ENCODE measurements at places on chromosomes 2 and 18.
A peak's percentile ranks its signal among the peaks of the same experiment; 100 is the strongest.

DNA sequence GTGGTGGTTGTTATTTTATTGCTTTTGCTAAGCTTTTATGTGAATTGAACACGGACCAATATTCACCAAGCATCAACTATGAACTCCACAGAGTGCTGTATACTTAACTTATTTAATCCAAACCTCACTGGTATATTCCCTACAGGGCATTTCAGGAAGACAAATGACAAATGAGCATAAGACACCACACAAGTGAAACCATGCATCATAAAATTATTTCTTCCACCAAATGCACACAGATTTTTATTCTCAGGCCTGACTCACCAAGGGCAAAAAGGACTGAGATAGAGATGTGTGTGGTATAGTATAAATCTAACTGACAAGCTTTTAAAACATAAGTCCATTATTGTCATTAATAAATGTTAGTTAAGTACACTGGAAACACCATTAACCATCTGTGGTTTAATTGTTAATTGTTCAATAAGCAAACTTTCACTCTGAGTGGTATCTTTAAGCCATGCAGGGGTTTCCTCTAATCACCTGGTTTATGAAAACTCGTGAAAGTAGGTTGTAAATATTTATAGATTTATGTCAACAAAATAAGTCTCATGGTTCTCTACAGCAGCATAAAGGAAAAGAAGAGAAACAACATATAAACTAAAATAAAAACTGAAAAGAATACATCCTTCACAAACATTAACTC lies 77.6 kb upstream of the CRIM1 start:
- no peak for DNase-seq

DNA sequence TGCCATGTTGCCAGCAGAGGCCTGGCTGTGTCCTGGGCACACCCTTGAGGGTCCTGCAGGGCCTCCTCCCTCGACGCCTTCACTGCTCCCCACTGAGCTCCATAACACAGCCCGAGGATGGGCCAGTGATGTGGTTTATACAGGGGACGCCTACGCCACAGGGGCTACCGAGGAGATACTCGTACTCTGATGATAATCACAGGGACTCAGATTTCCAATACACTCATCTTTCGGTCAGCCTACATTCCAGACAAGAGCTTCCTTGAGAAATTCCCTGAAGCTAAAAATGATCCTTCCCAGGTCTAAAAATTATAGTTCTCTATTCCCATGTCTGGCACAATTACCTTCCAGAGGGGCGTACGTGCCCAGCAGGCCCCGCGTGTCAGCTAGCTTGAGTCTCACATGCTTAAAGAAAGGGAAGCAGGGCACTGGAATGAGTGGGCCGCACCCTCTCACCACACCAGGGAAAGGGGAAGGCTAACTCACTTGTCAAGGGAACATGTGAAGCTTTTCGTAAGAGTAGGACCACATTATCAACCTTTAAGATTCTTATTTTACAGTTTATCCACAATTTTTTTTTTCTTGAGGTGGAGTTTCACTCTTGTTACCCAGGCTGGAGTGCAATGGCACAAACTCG lies 159.5 kb upstream of the NDUFV2 start:
- no peak for DNase-seq

GRCh38 chr2:29900971-29901633 lies 20.3 kb downstream of the ALK start:
- DNase-seq, result no peak

GRCh38 chr2:236117861-236118269 lies 50.3 kb downstream of the GBX2 start:
- no peak for DNase-seq

DNA sequence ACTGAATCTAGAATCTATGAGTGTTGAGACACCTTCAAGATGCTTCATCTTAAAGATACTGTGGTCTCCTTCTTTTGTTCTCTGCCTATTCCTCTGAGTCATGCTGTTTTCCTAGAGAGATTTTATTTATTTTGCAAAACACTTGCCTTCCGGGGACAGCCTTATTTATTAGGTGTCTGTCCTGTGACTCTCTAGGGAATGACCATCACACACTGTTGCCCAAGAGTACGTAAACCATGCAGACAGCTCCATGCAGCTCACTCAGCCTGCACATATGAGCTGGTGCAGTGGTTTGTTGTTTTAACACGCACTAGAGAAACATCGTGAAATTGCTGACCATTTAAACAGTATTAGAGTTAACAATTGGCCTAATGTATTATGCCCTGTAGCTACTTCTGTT lies 12.4 kb upstream of the ADCYAP1 start:
- no peak for DNase-seq

DNA sequence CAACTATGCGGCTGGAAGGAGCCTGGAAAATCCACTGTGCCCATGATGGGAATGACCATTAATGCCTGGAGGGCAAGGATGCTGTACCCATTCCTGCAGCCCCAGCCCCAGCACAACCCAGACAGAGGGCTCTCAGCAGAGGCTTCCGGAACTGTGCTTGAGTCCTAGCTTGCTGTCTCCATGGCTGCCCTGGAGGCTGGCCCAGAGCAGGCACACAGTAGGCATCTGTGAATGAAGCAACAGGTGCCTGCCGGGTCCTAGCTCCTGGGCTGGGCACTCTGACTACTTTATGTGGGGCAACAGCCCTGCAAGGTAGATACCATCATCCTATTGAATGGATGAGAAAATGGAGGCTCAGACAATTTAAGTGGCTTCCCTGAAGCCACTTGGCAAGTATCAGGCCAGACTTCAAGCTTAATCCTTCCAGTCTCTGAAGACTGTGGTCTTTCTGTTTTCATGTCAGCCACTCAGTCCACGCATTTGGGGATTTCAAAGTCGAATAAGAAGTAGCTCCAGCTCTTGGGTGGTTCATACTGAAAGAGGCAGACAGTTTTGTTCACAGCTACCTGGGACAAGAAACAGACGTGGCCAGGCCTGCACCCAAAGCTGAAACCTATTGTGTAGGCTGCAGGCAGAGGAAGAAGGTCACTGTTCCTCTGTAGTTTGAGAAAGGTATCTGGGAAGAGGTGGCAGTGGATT lies 237.5 kb downstream of the ZBTB7C start:
- no peak for DNase-seq

DNA sequence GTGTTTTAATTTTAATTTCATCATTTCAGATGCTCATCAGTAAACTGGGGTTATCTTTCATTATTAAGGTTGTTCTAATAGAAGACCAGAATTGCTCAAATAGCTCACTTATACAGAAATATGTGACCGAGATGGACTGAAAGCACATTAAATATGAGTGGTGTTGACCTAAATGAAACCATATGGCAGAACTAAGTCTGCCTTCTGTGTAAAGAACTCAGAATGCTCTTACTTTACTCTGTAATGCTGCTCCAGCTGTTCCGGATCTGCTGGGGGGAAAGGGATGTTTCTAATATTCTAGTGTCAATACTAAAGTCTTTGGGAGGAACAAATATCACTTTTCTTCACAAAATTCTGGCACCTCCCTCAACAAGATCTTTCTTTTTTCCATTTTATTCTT lies 131.0 kb downstream of the DPP4 start:
- DNase-seq, result no peak

- no peak for DNase-seq
Observed at GRCh38 chr18:40222776-40223175, 1732.3 kb upstream of the PIK3C3 start.

GRCh38 chr2:197013098-197013497 lies 86.6 kb upstream of the PGAP1 start:
- DNase-seq, result no peak

- DNase-seq, result peak; percentile 4
Observed at GRCh38 chr2:12416600-12416999, 300.1 kb upstream of the TRIB2 start.

GRCh38 chr18:59002974-59003594 lies 136.6 kb upstream of the SEC11C start:
- no peak for DNase-seq

- DNase-seq, result no peak
Observed at GRCh38 chr2:154484338-154485099, 214.0 kb upstream of the KCNJ3 start.

GRCh38 chr2:98090951-98091350 lies 4.0 kb downstream of the VWA3B start:
- no peak for DNase-seq

- no peak for DNase-seq
Observed at GRCh38 chr2:137672989-137673552, 291.2 kb upstream of the HNMT start.

GRCh38 chr2:3097804-3098203 lies 279.8 kb downstream of the EIPR1 start:
- DNase-seq, result no peak

GRCh38 chr2:201977651-201978050 lies 56.0 kb upstream of the FZD7 start:
- no peak for DNase-seq

- DNase-seq, result no peak
Observed at GRCh38 chr18:37779220-37779619, 213.6 kb upstream of the CELF4 start.

DNA sequence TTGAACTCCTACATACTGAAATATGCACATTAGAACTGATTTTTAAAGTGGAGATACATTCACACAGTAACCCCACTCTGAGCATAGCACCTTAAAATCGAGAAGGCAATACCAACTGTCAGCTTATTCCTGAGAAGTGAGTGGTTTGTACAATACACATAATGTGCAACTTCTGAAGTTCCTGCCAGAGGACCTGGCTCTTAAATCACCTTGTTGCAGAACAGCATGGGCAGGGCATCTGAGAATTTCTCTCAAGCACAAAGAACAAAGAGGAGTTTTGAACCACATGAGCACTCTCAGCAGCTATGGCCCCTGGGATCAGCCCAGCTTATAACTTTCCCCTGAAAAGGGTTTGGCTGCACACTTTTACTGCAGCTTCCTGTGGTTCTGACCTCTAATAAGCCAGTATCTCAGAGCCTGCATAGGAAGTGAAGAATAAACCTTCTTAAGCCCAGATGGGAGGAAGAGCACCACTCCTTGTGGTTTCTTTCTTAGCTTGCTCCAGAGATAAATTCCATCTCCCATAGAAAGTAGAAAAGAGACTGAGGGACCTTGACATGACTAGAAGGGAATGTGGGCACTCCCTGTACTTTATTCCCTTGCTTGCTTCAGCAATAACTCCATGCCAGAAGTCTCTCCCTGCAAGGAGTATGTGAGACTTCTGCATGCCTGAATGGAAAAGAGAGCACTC lies 862.3 kb downstream of the SUCLG1 start:
- no peak for DNase-seq

GRCh38 chr2:158138255-158138654 lies 36.6 kb downstream of the UPP2 start:
- DNase-seq, result peak; percentile 54

DNA sequence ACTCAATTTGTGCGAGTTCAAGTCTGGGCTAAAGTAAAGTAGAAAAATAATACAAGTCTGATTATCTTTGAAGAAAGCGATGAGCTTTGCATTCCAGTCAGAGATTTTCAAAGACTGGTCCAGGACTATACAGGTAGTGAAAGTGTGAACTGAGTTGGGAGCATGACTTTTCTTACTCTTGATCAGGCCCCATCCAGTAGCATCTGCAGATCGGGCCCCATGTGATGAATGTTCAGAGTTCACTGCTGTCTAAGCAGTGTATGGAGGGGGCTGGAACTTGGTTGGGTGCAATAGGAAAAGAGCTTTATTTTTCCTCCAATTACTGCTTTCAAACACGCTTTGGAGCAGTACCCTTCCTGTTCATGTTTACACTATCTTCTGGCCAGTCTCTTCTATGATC lies 747.4 kb upstream of the ID2 start:
- DNase-seq, result no peak

DNA sequence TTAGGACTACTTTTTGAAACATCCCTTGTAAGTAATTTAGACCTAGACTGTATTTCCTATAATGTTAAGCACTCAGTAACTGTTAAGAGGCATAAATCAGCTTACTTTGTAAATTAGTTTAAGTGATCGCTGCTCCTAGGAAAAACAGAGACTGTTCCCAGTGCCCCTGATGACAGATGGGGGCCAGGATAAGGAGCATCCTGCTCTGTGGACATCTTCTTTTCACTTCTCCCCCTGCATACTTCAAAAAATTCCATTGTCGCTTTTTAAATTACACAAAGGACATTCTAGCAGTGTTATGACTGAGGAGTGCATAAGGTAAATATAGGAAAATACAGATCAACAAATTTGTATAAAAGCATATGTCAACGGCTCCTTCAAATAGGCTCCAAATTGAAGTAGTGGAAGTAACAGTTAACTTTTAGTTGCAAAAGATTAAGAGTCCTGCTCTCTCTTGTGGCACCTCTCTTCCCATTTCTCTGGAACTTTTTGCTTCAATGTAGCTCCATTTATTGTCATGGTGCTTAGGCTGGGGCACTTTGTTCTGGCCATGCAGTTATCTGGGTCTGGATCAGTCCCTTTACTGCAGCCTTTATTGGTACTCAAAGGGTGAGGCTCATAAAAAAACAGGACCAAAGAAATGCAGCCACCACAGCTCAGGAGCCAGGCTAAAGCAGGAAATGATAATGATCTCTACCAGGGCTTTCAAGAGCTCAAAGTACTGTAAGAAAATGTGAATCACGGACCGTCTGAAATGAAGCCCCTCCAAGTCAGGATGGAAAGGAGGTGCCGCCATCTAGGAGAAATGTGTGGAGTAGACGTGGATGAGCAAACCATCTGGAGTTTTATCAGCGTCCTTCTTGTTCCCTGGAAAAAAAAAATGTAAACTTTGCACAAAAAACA lies 162.1 kb upstream of the ZNF516 start:
- peak; percentile 15 for DNase-seq

DNA sequence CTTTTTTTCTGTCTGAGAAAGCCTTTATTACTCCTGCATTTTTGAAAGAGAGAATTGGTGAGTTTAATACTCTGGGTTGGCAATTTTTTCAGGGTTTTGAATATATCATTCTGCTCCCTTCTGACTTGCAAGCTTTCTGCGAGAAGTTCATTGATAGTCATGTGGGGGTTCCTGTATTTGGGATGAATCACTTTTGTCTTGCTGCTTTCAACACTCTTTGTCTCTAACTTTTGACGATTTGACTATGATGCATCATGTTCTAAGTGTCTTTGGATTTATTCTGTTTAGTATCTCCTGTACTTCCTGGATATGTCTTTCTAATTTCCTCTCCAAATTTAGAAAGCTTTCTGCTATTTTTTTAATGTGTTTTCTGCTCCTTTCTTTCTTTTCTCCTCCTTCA lies 41.0 kb upstream of the SLC9A2 start:
- no peak for DNase-seq

GRCh38 chr2:168245074-168245825 lies 2.1 kb downstream of the STK39 start:
- peak; percentile 68 for DNase-seq

GRCh38 chr2:236754271-236754944 lies 184.8 kb downstream of the ACKR3 start:
- no peak for DNase-seq

GRCh38 chr2:133844214-133844892 lies 276.1 kb upstream of the NCKAP5 start:
- peak; percentile 81 for DNase-seq

GRCh38 chr2:10438688-10439087 lies 9.4 kb downstream of the ODC1 start:
- no peak for DNase-seq
